Lung (tissue), 17 donors: ENCODE measurements at places on chromosomes 3 and 15. TPM values are rescaled to one million over a fixed set of nuclear protein-coding genes. Genes with fewer than 3 reads are reported as not detected.

GRCh38 chr3:140384876-140385275, 293.0 kb upstream of the TRIM42 start:
- H3K4me3 ChIP-seq: no peak overlapping the region
- H3K36me3 ChIP-seq: no peaks in the 10 kb centered on the region
- no peak for DNase-seq
- H3K4me1 ChIP-seq: no peaks in the 10 kb centered on the region
- H3K27me3 ChIP-seq: no peaks in the 10 kb centered on the region
- H3K27ac ChIP-seq: no peak overlapping the region

DNA sequence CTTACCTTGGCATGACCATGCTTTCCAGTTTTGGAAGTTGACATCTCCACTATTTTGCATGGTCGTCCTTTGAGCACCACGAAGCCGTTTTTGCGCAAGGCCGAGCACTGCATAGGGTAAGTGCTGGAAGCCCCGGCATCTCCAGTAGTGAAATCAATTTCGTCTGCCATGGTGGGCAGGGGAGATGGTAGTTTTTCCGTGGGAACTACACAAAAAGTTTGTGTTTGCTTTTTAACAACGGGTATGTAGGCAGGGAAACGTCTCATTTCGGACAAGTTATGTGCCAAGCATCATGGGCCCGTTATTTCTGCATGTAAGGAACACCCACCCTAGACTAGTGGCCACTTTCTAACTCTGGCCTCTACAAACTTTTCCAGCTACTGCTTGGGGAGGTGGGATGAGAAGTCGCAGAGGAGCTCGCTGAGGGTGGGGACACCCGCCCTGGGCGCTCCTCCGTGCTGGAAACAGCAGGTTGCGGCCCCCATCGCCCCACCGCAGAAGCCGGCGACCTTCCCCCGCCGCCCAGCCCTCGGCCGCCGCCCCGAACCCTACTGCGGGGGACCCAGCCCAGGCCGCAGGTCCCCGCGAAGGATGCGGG, 701 bp downstream of the EIF5A2 start:
- peaks cover 4% of the 10 kb centered on the region for H3K4me1 ChIP-seq
- peak overlapping the region; percentile 65 for H3K4me3 ChIP-seq
- H3K36me3 ChIP-seq: no peaks in the 10 kb centered on the region
- no peak overlapping the region for H3K27ac ChIP-seq
- DNase-seq: peak; percentile 23

GRCh38 chr3:130758624-130759369, 12.2 kb upstream of the PIK3R4 start:
- H3K27me3 ChIP-seq: no peaks in the 10 kb centered on the region
- H3K36me3 ChIP-seq: no peaks in the 10 kb centered on the region
- no peak overlapping the region for H3K27ac ChIP-seq
- no peaks in the 10 kb centered on the region for H3K4me1 ChIP-seq

- no peak for DNase-seq
- H3K4me1 ChIP-seq: peaks cover 14% of the 10 kb centered on the region
- H3K36me3 ChIP-seq: peaks cover 6% of the 10 kb centered on the region
Observed at GRCh38 chr15:74006774-74007639, 12.5 kb downstream of the PML start.

DNA sequence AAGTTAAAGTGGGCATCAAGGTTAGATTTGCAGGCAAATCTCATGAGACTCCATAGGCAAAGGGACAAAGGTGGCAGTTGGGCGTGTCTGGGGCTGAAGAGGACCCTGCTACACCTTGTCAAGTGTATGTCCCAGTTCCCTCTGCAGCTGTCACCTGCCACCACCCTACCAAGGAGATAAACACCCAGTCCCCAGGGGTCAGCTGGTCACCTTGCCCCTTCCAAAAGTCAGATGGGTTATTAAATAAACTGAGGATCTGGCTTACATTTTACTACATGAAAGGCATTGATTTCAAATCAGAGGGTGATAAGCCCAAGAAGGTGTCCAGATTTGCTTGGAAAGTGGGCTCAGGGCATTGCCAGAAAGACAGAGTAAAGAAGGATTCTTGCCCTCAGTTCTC, 248.1 kb upstream of the TRIM42 start:
- H3K36me3 ChIP-seq: no peaks in the 10 kb centered on the region
- no peaks in the 10 kb centered on the region for H3K4me1 ChIP-seq
- H3K27ac ChIP-seq: no peak overlapping the region
- no peaks in the 10 kb centered on the region for H3K27me3 ChIP-seq
- H3K4me3 ChIP-seq: no peak overlapping the region

The ERICH6 gene
- not detected for total RNA-seq

The MYZAP gene
- 6.9 TPM for total RNA-seq

- no peak overlapping the region for H3K4me3 ChIP-seq
- H3K27me3 ChIP-seq: no peaks in the 10 kb centered on the region
- DNase-seq: no peak
- H3K4me1 ChIP-seq: no peaks in the 10 kb centered on the region
Observed at GRCh38 chr3:186137051-186137685, 28.3 kb upstream of the ETV5 start.

- H3K27ac ChIP-seq: no peak overlapping the region
- no peaks in the 10 kb centered on the region for H3K4me1 ChIP-seq
- H3K27me3 ChIP-seq: no peaks in the 10 kb centered on the region
- H3K4me3 ChIP-seq: no peak overlapping the region
- peak; percentile 4 for DNase-seq
Observed at GRCh38 chr3:161700998-161701397, 204.4 kb downstream of the OTOL1 start.

The CLDN11 gene
- 6.0 TPM for total RNA-seq

The SKOR1 gene
- 0.46 TPM for total RNA-seq

DNA sequence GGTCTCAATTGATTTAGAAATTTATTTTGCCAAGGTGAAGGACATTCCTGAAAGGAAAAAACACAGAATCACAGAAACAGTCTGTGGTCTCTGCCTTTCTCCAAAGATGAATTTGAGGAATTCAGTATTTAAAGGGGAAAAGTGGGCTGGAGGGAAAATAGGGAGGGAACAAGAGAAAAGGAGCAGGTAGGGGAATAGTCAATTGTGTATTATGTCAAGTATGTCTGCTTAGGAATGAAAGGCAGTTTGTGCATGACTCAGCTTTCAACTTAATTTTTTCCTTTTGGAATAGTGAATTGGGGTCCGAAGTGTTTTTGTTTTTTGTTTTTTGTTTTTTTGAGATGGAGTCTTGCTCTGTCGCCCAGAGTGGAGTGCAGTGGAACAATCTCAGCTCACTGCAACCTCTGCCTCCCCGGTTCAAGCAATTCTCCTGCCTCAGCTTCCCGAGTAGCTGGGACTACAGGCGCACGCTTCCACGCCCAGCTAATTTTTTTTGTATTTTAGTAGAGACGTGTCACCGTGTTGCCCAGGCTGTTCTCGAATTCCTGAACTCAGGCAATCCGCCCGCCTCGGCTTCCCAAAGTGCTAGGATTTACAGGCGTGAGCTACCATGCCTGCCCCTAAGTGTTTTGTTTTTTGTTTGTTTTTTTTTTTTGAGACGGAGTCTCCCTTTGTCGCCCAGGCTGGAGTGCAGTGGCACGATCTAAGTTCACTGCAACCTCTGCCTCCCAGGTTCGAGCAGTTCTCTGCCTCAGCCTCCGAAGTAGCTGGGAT, 74.1 kb upstream of the MAP4 start:
- H3K4me3 ChIP-seq: no peak overlapping the region
- H3K4me1 ChIP-seq: peaks cover 11% of the 10 kb centered on the region
- H3K36me3 ChIP-seq: no peaks in the 10 kb centered on the region
- no peaks in the 10 kb centered on the region for H3K27me3 ChIP-seq
